Heart right ventricle (tissue), 16 donors: ENCODE measurements at places on chromosomes 7 and 10.

- no peak for DNase-seq
Measured at GRCh38 chr7:81447351-81447952, 322.4 kb downstream of the HGF start.

DNA sequence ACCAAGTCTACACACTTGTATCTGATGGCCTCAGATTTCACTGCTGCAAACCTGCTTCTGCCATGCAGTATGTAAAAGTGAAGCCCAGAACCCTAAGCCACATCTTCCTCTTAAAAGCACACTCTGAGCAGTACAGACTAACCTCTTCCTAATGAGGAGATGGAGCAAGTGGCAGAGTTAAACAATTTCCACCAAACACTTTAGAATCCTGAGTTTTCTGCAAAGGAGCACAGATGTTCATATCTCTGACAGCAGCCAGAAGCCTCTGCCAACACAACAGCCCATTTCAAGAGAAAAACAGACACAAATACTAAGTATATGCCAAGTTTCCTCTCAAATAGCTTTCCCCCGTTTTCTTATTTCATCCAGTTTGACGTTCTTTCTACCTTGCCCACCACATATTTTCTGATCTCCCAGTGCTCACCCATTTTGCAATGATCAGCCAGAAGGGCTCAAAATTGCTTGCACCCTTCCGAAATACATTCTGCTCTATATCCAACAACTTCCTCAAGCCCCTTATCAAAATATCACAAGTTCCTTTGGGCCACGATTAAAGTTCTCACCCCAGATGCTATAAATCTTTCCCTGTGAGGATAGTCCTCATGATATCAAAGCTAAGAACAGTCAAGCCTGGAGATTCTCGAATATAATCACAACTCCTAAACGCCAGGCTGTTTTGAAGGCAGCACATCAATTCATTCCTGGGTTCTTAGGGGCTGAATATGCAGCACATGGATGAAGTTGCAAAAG lies 27.5 kb downstream of the ELMO1 start:
- DNase-seq = no peak

- no peak for DNase-seq
Measured at GRCh38 chr7:19333706-19334105, 188.5 kb upstream of the FERD3L start.

- no peak for DNase-seq
Measured at GRCh38 chr7:138797715-138798320, at the start of the genes ATP6V0A4 and TMEM213. Gene ATP6V0A4 (minus strand): TSS chr7:138798196. CDS start chr7:138771247, 26,949 bp downstream. Gene TMEM213 (plus strand): TSS chr7:138797994. CDS start chr7:138798105, 111 bp downstream.

GRCh38 chr7:148733496-148733895 lies 34.8 kb downstream of the CUL1 start:
- DNase-seq = peak; percentile 15

DNA sequence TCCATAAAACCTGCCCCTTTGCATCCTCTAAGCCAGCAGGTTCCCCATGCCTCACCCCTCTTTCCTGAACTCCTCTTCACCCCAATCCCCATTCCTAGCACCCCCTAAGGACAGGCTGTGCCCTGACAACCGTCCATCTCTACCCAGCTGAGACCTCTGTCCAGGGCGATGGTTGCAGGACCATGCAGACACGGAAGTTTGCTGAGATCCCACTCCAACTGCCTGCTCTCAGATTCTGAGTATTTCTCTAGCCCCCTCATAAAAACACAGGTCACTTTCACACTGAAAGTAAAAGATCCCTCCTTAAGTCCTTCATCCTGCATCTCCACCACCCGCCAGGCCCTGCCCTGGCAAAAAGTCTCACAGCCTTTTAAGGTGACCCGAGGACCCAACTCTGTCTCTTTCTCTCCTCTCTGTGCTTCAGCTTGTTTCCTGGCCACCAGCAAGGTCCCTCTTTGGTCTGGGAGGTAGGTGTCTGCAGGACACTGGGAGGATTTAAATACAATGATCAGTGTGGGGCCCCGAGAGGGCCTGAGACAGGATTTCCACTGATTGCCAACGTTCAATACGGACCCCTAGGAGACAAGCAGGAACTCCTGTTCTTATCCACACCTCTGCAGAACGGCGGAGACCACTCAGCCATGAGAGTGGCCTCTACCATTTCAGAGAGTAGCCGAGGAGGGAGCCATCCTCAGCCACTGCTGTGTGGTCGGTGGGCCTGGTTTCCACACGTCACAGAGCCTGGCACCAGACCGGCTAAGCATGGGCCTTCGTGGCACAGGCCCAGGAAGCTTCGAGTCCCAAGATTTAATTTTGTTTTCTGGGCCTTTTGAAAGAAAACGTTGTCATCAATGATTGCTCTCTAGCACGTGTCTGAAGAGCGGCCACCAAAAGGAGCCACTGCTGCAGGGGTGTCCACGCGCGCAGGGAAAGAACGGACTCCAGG lies 27.9 kb downstream of the CALML3 start:
- DNase-seq = no peak

DNA sequence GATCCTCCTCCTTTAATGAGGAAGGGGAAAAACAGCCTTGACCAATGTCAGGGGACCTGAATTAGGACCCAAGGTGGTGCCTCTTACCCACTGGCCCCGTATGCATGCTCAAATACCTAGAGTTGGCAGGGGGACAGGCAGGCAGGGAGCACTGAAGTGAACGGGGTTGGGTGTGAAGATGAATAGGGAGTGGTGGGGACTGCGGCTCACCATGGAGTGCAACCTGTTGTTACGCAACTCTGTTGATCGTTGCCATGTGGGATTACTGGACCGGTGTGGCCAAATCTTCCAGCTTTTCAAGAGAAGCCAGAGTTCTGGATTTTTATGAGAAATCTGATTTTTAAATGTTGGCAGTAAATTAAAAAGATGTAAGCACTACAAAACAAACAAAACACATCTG lies 48.1 kb downstream of the TLL2 start:
- no peak for DNase-seq

- no peak for DNase-seq
Measured at GRCh38 chr10:75876710-75877109, 445.3 kb downstream of the LRMDA start.

DNA sequence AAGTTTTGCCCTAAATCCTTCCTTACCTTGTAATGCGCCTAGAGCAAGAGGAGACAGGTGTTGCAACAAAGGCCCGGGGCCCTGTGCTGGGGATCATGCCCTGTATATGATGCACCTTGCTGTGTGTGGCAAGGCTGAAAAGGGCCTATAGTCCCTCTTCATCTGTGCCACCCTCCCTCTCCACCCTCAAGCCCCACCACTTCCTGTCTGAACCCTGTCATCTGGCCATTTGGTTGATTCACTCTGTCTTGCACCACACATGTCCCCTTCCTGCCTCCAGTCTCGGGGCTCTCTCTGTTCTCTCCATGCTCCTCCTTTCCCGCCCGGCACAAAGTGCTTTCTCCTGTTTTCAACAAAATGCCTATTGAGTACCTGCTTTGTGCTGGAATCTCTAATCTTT lies 11.5 kb upstream of the MALSU1 start:
- no peak for DNase-seq

DNA sequence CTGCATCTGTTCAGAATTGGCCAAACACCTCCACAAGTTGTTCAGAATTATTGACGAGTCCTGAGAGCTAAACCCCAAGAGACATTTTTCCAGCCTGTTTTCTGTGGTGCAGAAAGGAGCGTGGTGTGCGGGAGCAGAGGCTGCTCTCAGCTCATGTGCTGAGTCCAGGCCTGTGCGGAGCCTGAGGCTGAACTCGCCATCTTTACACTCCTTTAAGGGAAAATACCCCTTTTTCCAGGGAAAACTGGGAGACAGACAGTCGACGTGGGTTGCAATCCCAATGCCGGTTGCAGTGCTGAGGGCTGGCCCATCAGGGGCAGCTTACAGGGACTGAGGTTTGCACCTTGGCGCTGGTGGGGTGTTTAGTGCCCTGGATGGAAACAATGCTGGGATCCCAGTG lies 112.2 kb downstream of the ADARB2 start:
- no peak for DNase-seq

GRCh38 chr7:71612911-71613310 lies 481.0 kb downstream of the GALNT17 start:
- DNase-seq = peak; percentile 28

- no peak for DNase-seq
Measured at GRCh38 chr10:75466886-75467285, 35.5 kb downstream of the LRMDA start.

GRCh38 chr10:132867801-132868644 lies 74.3 kb downstream of the CFAP46 start:
- DNase-seq = peak; percentile 14

DNA sequence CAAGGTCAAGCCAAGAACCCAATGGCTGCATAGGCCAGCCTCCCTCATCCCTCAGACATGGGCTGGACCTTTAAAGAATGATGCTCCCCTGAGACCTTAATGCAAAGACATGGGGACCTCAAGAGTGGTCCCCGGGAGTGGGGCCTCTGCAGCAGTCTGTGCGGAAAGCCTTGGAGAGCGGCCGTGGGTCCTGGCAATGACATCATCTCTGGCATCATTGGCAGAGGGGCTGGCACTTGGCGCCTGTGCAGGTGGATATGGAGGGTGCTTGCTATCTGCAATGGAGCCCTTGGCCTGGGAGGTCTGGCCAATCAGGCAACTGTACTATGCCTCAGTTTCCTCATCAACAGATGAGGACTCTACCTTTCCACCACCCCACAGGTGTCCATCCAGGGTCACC lies 365.5 kb upstream of the MKI67 start:
- DNase-seq = no peak

DNA sequence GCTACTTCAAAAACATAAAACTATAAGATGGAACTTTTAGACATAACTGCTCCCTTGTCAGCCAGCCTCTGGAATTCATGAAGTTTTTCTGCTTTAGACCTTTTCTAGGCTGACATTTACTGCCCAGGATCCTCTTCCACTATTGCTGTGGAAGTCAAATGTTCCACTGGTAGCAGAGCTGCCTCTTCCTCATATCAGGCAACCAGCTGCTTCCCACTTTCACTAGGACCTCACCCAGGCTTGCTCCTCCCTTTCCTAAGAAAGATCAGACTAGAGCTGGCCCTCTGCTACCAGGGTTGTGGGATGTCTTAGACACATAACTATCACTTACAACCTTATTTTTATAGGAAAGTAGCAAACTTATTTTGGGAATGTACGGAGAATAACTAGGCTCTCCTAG lies 121.5 kb downstream of the CTTNBP2 start:
- no peak for DNase-seq

DNA sequence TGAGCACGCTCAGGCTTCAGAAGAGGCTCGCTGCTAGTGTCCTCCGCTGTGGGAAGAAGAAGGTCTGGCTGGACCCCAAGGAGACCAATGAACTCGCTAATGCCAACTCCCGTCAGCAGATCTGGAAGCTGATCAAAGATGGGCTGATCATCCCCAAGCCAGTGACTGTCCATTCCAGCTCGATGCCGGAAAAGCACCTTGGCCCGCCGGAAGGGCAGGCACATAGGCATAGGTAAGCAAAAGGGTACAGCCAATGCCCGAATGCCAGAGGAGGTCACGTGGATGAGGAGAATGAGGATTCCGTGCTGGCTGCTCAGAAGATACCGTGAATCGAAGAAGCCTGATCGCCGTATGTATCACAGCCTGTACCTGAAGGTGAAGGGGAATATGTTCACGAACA lies 5.7 kb upstream of the PPP2R2D start:
- DNase-seq = no peak

DNA sequence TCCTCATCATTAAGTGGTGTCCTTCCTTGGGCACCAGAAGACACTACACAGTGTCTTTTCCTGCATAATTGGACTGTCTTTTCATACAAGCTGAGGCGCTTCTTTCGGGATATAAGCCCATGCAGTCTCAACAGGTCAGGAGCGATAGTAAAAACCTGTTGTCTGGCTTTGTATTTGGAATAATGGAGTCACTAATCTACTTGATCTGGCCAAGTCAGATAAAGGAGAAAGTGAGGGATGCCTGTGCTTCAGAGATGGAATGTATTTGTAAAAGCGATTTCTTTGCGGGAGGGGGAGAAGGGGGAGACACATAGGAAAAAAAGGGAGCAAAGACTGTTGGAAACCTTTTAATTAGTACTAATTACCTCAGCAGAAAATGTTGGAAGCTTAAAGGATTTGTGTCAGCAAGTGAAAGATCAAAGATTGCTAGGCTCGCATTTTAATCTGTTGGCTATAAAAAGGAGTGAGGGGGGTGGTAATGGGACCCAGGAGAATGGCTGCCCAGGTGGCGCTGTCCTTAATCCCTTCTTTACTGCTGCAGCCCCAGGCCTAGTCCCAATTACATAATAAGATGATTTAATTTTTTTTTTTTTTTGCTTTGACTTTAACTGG lies 581.4 kb downstream of the LRMDA start:
- no peak for DNase-seq

- DNase-seq = no peak
Measured at GRCh38 chr10:34121781-34122622, 693.1 kb downstream of the PARD3 start.

DNA sequence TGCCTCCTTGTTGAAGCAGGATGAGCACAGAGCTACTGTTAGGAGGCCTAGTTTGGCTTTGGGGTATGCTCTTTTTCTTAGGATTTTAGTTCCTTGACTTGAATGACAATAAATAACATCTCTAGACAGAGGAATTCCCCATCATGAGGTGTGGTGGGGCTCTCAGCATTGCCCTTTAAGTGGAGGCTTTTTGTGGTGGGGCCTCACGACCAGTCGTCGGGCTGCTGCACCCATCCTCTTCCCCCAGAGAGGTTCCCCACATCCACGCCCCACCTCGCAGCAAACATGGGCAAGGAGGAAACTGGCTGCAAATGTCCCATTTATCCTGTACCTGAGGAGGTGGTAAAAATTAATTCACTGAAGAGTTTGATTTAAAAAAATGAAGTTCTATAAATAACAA lies 36.1 kb upstream of the TARP start:
- DNase-seq = no peak

DNA sequence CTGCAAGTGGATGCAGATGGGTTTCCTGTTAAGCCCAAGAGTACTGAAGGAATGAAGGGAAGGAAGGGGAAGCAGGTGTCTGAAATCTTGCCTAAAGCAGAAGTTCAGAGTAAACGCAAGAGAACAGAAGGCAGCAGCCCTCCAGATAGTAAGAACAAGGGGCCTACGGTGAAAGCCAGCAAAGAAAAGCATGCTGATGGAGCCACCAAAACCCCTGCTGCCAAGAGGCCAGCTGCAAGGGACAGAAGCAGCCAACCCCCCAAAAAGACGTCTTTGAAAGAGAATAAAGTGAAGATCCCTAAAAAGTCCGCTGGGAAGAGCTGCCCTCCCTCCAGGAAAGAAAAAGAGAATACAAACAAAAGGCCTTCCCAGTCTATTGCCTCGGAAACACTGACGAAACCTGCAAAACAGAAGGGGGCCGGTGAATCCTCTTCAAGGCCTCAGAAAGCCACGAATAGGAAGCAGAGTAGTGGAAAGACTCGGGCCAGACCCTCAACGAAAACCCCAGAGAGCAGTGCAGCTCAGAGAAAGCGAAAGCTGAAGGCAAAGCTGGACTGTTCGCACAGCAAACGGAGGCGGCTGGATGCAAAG lies 152.5 kb downstream of the LCOR start:
- no peak for DNase-seq

DNA sequence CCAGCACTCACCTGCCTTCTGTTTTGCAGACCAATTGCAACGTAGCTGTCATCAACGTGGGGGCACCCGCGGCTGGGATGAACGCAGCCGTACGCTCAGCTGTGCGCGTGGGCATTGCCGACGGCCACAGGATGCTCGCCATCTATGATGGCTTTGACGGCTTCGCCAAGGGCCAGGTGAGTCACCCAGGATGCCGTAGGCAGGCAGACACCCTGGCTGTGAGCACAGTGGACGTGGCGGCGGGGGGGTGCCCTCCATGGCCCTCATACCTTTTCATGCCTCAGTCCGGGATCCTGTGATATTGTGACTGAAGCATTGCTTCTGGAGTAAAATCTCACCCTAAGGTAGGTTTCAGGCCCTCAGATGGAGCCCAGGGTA lies 46.0 kb downstream of the PFKP start:
- DNase-seq = no peak
